ENCODE measurements at places on chromosomes 5 and 9.

DNA sequence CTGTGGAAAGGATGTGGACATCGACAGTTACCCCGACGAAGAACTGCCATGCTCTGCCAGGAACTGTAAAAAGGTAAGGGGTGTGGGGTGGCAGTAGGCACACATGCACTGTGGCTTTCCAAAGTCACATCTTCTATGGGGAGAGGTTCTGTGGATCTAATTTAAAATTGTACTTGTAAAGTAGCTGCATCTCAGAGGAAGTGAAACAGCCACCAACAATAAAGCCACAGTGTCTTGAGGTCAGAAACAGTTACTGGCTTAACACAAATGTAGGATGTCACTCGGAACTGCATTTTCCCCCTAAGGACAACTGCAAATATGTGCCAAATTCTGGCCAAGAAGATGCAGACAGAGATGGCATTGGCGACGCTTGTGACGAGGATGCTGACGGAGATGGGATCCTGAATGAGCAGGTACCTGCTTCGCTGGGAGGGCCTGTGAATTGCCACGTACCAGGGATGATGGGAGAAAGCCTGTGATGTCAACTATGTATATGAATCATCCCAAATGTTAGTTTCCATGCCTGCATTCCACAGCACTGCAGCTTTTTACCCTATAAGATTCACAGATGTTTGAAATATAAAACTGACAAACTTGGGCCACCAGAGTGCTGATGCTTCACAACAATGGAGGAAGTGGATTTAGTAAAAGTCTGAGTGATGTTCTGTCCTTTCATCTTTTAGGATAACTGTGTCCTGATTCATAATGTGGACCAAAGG is 35.3 kb downstream of the THBS4 start:
- DNase-seq: no peak

GRCh38 chr5:173778784-173779304 is 109.3 kb upstream of the CPEB4 start:
- DNase-seq: peak; percentile 46

GRCh38 chr5:97840643-97841042 is 657.6 kb upstream of the RIOK2 start:
- DNase-seq: no peak

GRCh38 chr9:6219040-6219439 is 3.4 kb downstream of the IL33 start:
- no peak for DNase-seq

- no peak for DNase-seq
These were observed 100.4 kb upstream of the SAP30L start for GRCh38 chr5:154345255-154345952.

DNA sequence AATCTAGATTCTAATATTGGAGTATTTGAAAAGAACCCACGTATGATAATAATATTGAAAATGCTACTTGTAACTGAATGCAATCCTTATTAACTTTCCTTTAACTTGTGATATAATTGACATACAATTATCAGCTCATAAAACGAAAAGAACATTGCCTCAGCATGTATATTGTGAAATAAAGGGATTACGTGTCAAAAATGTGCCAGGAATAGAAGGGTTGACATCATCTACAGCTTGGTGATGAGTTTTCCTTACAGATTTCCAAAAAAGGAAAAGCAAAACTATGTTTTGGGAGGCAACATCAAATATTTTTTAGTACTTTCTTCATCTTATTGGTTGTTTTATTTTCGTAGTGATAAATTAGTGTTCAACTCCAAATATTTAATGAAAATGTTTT is 266.0 kb upstream of the PTGER4 start:
- no peak for DNase-seq

DNA sequence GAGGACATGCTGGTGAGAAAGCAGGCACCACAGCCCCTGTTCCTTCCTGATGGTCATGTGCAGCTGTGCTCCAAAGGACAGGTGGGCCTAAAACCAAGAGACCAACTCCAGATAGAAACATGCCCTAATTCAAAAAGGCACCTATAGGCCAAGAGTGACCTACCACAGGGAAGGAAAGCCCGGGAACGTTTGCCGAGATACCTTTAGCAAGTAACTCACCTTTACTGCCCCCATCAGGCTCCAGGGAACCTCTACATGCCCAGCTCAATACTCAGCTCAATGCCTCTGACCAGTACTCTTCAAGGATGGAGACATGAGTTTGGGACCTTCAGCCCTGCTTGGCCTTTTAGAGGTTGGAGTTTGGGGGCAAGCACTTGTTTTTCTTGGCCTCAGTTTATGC is 172.8 kb upstream of the FSTL4 start:
- no peak for DNase-seq

- DNase-seq: no peak
These were observed 10.4 kb downstream of the SMIM3 start for GRCh38 chr5:150788977-150789376.
